ENCODE measurements at places on chromosomes 4 and X.

GRCh38 chr4:185054272-185054671 lies 36.0 kb downstream of the HELT start:
- no peak for DNase-seq

DNA sequence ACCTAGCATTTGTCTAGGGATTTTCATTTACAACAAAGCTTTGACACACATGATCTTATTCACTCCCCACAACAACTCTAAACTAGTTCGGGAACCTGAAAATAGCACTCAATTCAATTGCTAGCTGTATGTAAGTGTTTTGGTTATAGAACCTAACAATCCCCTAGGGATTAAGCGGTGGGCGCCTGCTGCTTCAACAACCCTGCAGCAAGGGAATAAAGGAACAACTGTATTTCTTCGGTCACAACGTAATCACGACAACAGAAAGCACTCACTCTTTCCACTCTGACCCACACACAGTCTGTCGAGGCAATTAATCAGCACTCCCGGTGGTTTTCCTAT lies 674 bp upstream of the DIAPH2 start:
- DNase-seq: no peak

GRCh38 chr4:8558080-8558960 lies 21.9 kb upstream of the GPR78 start:
- no peak for DNase-seq

- no peak for DNase-seq
These were observed 157.0 kb downstream of the TSPAN5 start for GRCh38 chr4:98501383-98501782.

GRCh38 chr4:110869862-110870572 lies 247.1 kb upstream of the PITX2 start:
- DNase-seq: no peak

DNA sequence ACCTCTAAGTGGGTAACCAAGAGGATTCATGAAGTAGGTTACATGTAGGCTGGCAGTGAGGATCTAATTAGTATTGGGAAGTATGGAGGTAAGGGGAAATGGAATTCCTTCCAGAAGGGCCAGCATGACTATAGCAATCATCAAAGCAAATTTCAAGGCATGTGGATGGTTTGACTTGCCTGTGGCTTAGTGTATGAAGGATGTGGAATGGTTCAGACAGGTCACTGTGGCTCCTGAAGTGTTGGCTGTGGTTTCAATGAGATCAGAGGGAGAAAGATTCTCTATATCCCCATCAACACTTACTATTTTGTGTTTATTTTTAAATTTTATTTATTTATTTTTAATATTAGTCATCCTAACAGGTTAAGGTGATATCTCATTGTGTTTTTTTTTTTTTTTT lies 121.6 kb upstream of the TBC1D9 start:
- DNase-seq: no peak

GRCh38 chr4:114649908-114650307 lies 51.3 kb downstream of the UGT8 start:
- DNase-seq: no peak

DNA sequence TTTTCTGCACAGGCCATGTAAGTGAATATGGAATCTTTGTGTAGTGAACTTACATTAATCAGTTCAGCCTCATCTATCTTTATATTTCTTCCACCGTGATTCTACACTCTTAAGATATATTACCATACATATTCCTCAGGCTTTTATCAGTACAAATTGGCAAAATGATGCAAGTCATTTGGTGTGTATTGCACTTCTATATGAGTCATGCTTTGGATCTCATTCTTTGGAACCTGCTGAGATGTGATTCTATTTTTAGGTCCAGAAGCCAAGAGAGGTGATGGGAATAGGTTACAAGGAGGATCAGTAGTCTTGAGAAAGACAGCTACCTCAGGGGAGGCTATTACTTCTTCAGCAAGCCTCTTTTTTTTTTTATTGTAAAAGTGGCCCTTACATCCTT lies 204.4 kb downstream of the ZNF330 start:
- DNase-seq: no peak

GRCh38 chr4:101540336-101540735 lies 193.0 kb upstream of the PPP3CA start:
- DNase-seq: no peak

DNA sequence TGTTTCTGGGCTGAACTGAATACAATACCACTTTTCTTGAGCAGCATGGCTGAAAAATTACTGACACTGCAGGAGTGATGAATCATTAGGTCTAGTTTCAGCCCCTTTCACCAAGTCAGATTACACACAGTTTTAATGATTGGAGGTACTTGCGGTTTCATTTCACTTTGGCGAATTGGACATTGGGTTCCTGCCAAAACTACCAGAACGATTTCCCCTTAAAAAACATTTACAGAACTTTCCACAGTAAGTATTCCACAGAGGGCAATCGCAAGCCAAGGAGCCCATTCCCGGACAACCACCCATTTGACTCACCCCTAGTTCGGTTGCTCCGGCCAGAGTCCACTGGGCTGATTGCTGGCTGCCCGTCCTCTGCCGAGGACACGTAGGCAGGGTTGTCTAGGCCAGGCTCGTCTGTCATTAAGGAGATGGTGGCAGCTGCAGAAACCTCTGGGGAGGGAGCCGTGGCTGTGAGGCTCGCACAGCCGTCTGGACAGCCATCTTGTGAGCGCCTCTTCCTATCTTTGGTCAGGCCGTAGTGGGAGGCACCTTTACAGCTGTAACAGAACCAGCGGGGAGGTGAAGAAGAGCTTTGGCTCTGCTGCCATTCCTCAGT lies 83.5 kb downstream of the LNX1 start:
- DNase-seq: no peak

GRCh38 chr4:83272900-83273299 lies 11.7 kb downstream of the COQ2 start:
- no peak for DNase-seq
